ENCODE measurements at places on chromosomes 3 and 15.
A peak's percentile ranks its signal among the peaks of the same experiment; 100 is the strongest.

DNA sequence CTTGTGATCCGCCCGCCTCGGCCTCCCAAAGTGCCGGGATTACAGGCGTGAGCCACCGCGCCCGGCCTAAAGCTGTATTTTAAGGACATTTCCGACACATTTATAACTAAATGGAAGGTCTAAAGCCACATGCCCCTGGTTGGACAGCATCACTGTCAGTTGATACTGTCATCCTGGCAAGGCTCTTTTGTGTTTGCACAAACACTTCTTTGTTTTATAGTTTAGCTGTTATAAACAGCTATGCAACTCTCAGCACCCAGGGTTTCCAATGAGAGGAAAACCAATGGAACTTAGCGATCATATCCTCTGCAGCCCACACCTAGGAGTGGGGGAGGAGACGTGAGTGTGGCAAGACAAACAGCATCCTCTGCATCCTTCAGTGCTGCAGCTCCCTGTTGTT is 19.7 kb downstream of the NIPA1 start:
- no peak for DNase-seq

DNA sequence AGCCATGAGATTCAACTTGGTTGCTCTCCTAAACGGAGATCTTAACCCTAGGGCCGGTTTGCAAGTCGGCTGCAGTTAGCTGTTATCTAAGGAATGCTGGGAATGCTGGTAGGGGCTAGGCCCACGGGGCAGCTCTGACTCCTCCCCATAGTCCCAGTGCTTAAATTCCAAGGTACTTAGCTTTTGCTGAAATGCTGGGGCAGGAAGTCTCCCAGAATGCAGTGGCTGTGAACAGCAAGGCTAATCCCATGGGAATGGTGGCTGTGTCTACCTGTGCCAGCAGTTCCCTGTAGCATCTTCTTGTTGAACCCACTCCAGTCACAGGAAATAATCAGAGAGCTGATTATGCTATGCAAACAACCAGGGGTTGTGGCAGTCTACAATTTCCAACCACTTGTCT is 102.5 kb upstream of the TJP1 start:
- DNase-seq = peak; percentile 65

DNA sequence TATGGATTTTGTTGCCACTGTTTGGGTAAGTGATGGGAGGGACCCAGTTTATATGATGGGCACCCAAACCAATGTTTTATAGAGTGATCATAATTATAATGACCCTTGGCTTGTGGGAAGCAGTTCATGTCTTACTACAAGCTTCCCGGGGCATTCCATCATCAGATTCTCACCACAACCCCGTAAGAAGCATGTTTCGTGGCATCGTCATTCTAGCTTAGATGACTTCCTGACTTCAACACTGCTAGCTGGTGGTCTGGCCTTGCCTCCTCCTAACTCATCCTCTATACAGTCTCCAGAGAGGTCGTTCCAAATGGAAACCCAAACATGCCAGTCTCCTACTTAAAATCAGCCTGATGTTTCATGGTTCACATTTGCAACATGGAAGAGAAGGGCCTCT is 226.9 kb downstream of the ADAMTS9 start:
- peak; percentile 88 for DNase-seq

DNA sequence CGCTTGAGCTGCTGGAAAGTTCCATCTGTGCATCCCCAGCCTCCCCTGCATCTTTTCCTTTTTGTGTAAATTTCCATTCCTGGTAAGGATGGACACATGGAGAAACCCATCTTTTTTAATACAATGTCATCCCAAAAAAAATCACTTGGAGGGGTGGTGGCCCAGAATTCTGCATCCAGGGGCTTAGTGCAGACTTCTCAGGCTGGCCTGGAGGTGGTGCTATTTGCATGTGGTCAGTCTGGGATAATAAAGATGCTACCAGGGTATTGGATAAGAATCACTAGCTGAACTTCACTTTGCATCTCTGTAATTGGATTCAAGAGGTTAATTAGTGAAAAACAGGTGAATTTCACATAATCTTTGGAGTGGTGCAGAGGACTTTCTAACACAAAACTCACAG is 1.8 kb upstream of the ZSCAN2 start:
- no peak for DNase-seq

GRCh38 chr15:91897585-91898372 is 44.3 kb downstream of the SLCO3A1 start:
- DNase-seq = no peak

DNA sequence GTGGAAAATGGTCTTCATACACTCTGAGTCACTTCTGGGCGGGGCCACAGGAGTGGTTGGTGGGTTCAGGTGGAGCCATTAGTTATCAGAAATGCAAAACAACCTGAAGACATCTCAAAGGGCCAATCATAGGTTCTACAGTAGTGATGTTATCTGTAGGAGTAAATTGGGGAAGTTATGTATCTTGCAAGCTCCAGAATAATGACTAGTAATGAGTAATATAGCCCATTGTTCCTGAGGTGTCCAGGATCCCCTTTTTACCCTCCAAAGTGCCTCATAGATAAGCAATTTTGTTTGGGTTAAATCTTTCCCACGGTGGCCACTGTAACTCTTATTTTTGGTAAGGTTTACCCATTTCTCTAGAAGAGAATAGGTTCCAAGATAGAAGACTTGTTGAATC is 91.7 kb downstream of the PIK3R4 start:
- DNase-seq = no peak

Data from fibroblast of skin of left quadriceps (primary cell).